Fibroblast of the aortic adventitia (primary cell): ENCODE measurements at places on chromosomes 5 and 9. TPM values are rescaled to one million over a fixed set of nuclear protein-coding genes. Genes with fewer than 3 reads are reported as not detected.

The IL4 gene
- total RNA-seq: 0.36 TPM in 1 of 2 replicates, not detected in the other

The SOHLH1 gene
- not detected in 2 replicates for total RNA-seq

The C6 gene
- total RNA-seq: 0.27 and 3.4 TPM in 2 replicates

The PCDHB9 gene
- total RNA-seq: 0.41 and 1.2 TPM in 2 replicates

The TMEM215 gene
- not detected in 2 replicates for total RNA-seq

The GIN1 gene
- 11.0 and 14.4 TPM in 2 replicates for total RNA-seq

The FCN1 gene
- total RNA-seq: not detected in 2 replicates

The ADAMTS12 gene
- 13.0 and 21.8 TPM in 2 replicates for total RNA-seq

The CCDC192 gene
- not detected in 2 replicates for total RNA-seq

The WNT8A gene
- not detected in 2 replicates for total RNA-seq

The ANKRD34B gene
- total RNA-seq: not detected in 2 replicates

The KCNT1 gene
- not detected in 2 replicates for total RNA-seq

The SEMA6A gene
- total RNA-seq: 0.36 and 0.41 TPM in 2 replicates

The PCDHB16 gene
- 0.25 and 0.36 TPM in 2 replicates for total RNA-seq

The F2RL1 gene
- total RNA-seq: 3.1 and 35.1 TPM in 2 replicates

The SV2C gene
- total RNA-seq: 0.08 TPM in 1 of 2 replicates, not detected in the other

The LNPEP gene
- 18.8 and 46.3 TPM in 2 replicates for total RNA-seq
